ENCODE measurements at places on chromosomes 1 and 21. TPM values are rescaled to one million over a fixed set of nuclear protein-coding genes. Genes with fewer than 3 reads are reported as not detected.

DNA sequence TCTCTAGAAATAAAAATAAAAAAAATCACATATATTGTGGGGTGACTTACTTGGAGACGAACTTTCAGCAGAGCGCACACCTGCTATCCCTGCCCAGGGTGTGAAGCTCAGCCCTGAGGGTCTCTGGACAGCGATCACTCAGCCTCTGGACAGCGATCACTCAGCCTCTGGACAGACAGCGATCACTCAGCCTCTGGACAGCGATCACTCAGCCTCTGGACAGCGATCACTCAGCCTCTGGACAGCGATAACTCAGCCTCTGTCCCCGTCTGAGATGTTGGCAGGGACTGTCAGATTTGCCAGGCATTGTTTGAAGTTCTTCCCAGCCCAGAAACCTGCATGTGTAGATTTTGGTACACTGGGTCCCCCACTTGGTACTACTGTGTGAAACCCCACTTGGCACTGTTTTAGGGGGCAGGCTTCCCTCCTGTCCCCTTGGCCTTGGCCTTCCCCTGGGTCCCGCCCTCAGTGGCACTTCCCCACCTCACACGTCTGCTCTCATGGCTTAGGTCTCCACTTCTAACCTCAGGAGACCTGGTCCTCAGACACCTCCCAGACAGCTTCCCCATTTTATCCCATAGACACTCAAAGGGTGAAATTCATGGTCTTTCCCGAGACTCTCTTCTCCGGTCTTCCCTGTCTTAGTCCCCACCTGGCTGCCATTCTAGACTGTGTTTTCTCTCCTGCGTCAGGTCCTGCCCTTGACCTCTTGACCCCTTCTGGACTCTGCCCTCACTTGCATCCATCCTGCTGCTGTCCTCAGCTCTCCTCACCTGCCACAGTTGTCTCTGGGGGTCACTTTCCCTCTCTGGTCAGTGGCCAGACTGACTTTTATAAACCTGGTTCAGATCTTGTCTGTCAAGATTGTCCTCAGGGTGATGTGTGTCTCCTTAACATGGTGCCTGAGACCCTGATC is 10.2 kb downstream of the PSEN2 start:
- H3K4me3 ChIP-seq: no peak overlapping the region
- DNase-seq: no peak
- H3K27ac ChIP-seq: peak overlapping the region; percentile 39
- peaks cover 49% of the 10 kb centered on the region for H3K4me1 ChIP-seq

- DNase-seq: no peak
- H3K27me3 ChIP-seq: no peaks in the 10 kb centered on the region
- H3K36me3 ChIP-seq: no peaks in the 10 kb centered on the region
- H3K4me3 ChIP-seq: no peak overlapping the region
These were observed 803.7 kb downstream of the KCNT2 start for GRCh38 chr1:195804547-195804946.

GRCh38 chr1:53349968-53350852 is 22.3 kb upstream of the LRP8 start:
- H3K4me1 ChIP-seq: no peaks in the 10 kb centered on the region

ZMYND12 gene
- 0.28 TPM for total RNA-seq

- H3K4me1 ChIP-seq: no peaks in the 10 kb centered on the region
- H3K27ac ChIP-seq: no peak overlapping the region
- H3K27me3 ChIP-seq: no peaks in the 10 kb centered on the region
- no peak for DNase-seq
These were observed 208.0 kb upstream of the DEPDC1 start for GRCh38 chr1:68704800-68705443.

Data from activated T-helper 2 cell treated with anti-CD3 and anti-CD28 coated beads, Interferon-gamma antibody, Interleukin-2, Interleukin-4, amounts not matched to agents 10 μg/mL and 5 μg/mL and 100 μg/mL, durations not matched to agents 14 hours and 24 hours and 36 hours (primary cell).